Fibroblast of the conjunctiva (primary cell): ENCODE measurements at places on chromosomes 5 and 9.

DNA sequence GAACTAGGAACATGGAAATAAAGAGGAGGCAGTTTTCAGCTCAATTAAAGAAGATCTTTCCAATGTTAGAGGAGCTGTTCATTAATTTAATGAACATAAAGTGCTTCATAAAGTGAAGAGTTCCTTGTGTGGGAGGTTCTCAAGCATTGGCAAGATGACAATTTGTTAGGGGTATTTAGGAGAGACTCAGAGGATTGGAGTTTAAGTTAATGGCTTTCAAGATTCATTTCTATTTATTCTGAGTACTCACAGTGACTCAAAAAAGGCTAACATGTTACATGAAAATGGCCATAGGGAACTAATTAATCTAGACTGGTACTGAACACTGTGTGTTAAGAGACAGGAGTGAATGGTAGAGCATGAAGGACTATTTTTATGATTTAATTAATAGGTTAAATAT is 55.4 kb upstream of the CDH12 start:
- no peak for DNase-seq

- DNase-seq = no peak
Measured at GRCh38 chr9:13952906-13953305, 361.0 kb downstream of the NFIB start.

DNA sequence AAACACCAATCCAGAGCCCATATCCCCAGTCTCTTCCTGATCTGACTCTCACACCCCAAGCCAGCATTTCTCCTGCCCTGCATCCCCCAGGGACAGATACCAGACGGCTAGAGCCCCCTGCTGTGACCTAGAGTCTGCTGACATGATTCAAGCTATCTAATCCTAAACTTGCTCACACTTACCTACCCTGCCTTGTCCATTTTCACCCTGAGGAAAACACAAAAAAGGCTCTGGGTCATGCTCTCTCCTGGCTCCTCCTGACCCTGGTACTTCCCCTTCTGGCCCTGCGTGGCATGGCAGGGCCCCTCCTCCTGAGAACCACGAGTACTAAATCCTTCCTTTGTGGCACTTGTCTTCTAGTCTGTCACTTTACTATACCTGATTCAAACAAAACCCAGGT is 2.8 kb upstream of the ARRDC1 start:
- DNase-seq = no peak

GRCh38 chr9:4865681-4866080 is 72.9 kb downstream of the RCL1 start:
- DNase-seq = no peak

DNA sequence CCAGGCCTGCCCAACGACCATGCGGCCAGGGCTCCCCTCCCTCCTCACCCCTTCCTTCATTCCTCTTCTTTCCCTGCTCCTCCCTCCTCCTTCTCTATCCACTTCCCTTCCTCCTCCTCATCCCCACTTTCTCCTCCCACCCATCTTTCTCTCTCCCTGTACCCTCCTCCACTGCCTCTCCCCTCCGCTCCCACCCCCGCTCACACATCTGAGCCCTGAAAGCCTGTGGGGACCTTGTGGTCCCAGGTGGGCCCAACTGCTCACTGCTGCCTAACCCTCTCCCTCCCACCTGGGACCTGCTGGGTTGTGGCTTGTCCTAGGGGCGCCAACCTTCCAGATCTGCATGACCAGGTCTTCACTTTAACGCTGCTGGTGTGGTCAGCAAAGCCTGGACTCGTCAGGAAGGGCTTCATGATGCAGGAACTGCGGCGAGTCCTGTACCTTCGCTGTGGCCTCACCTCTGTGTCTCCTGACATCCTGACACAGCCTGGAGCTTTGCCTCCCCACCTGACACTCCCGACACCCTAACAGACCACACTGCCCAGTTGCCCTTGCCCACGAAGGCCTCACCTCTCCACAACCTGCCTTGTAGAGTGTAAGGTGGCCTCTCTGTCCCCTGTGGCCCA is 34.6 kb downstream of the C5orf15 start:
- DNase-seq = no peak

DNA sequence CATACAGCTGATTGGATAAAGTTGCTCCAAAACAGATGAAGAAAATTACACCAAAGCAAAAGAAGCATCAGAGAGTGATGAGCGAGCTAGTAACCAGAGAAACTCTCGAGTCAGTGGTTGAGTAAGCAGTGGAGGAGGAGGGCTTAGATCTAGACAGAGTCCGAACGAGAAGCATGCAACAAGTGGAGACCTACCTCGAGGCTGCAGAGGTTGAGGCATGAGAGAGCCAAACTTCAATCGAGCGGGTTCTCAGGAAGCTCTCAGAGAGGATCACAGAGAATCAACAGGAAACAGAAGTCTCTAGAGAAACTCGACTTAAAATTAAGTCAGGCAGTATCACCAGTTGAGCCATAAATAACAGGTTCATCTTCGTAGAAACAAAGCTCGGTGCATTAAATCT is 6.1 kb downstream of the RUSC2 start:
- DNase-seq = no peak

DNA sequence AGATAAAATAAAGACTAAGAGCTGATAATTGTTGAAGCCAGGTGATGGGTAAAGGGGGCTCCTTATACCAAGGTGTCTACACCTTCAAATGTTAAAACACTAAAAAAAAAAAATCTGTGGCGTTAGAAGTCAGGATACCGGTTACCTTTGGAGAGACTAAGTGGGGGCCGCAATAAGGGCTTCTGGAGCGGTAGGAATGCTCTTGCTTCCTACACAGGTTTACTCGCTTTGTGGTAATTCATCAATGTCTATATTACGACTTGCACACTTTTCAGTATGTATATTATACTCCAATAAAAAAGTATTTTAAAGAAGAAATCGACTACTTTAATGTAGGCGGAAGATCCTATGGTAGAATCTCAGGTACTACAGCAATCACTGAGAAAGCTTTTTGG is 12.5 kb downstream of the MRPS27 start:
- DNase-seq = no peak
